ENCODE measurements at places on chromosomes 16 and 17.
A peak's percentile ranks its signal among the peaks of the same experiment; 100 is the strongest.

- DNase-seq: no peak
Measured at GRCh38 chr16:57658878-57659674, 9.0 kb upstream of the ADGRG3 start.

DNA sequence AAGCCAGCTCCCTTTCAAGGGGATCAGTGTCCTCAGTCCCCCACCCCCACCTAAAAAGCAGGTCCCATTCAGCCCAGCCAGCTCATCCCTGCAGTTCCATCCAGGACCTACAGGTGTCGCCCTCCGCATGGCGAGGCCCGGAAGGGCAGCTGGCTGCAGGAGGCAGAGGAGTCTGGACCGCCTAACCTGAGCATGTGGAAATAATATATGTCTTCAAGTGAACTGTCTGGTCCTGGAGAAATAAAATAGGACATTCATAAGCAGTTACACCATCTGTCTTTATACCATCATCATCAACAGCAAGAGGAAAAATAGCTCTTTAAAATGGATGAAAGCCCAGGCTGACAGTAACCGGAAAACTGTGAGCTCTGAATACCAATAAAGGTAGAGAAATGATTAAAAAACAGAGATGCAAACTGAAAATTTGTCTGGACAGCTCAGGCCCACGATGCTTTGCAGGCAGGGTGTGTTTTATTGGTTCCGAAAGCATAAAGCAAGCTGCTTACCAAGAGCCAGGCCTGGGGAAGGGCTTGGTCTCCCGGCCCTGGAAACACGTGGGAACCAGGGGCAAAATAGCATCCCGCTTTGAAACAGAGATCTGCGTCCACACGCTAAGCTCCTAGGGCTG lies 215.2 kb downstream of the ZFHX3 start:
- DNase-seq: peak; percentile 46

GRCh38 chr17:74493331-74493833 lies 26.9 kb downstream of the CD300A start:
- DNase-seq: peak; percentile 58

- DNase-seq: no peak
Measured at GRCh38 chr17:7043497-7044198, at the start of gene SLC16A11. Gene SLC16A11 (minus strand): TSS chr17:7044092. CDS start chr17:7043513, 579 bp downstream.

GRCh38 chr16:23333831-23334456 lies 31.8 kb downstream of the SCNN1B start:
- DNase-seq: no peak

- DNase-seq: no peak
Measured at GRCh38 chr17:16407911-16408588, 7.3 kb upstream of the TRPV2 start.

DNA sequence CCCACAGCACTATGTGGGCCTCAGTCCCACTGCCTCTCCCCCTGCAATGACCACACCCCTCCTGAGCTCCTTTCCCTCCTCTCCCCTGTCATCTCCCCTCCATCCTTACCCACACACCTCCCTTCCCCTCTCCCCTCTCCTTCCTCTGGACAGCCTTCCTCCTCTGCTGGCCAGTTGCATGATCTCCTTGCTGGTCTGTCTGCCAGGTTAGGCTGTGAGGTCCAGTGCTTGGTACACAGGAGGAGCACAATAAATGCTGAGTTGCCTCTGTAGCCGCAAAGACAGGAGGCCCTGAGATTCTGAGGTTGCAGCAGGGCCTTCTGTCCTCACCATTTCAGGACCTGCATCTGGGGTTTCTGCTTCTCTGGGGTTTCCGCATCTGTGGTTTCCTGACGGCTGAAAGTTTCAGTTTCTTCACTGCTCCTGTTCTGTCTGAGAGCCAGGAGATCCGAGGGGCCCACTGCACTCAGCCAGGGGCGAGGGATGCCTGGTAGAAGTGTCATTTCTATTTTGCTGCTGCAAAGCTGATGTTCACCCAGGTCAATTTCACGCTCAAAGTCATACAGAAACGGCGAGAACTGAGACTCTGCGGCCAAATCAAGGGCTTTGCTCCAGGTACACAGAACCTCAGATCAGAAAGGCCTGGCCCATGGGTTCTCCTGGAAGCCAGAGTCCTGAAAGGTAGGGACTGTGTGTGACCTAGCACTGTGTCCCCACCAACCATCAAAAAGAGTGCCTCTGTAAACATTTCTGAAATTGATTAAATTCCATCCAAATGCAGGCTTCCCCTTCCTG lies 4.6 kb upstream of the SLC12A3 start:
- DNase-seq: no peak

DNA sequence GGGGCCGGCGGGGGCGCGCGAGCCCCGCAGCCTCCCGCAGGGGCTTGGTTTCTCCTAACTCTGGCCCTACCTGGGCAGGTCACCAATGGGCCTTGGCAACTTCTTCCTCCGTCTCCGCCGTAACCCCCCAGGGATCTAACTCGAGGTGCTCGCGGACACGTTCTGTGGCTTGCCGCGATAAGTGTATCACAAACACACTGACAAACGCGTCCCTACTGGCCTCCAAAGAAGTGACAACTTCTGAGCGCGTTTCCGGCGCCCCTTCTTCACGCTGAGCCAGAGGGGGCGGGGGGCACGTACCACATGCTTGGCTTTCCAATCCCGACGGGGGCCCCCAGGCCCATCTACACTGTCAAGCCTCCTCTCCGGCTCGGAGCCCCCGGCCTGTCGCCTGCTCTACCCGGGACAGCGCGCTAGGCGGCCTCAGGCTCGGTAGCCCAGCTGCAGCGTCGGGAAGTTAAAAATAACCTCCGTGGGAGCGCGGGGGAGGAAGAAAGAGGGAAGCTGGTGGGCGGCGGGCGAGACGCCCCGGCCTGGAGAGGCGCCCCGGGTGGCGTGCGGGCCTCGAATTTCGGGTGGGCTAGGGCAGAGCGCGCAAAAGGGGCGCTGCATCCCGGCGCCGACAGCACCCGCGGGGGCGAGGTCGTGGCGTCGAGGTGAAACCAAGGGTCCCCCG lies 725 bp upstream of the SPHK1 start:
- peak; percentile 20 for DNase-seq

DNA sequence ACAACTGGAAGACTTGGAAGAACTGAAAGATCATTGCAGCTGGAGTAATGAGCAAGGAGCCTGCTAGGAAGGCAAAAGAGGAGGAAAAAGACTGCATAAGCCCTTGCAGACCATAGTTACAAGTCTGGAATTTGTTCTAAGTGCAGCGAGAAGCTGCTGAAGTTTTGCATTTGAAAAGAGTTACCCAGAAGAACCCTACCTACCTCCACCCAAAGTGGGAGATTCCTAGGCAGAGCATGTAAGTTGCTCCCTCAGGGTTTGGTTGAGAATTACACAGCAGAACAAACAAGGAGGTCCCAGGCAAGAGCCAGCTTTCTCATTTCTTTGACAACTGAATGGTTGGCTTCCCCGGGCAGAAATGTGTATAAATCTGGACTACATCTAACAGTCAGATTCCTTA lies 118.7 kb upstream of the NUDT7 start:
- no peak for DNase-seq

DNA sequence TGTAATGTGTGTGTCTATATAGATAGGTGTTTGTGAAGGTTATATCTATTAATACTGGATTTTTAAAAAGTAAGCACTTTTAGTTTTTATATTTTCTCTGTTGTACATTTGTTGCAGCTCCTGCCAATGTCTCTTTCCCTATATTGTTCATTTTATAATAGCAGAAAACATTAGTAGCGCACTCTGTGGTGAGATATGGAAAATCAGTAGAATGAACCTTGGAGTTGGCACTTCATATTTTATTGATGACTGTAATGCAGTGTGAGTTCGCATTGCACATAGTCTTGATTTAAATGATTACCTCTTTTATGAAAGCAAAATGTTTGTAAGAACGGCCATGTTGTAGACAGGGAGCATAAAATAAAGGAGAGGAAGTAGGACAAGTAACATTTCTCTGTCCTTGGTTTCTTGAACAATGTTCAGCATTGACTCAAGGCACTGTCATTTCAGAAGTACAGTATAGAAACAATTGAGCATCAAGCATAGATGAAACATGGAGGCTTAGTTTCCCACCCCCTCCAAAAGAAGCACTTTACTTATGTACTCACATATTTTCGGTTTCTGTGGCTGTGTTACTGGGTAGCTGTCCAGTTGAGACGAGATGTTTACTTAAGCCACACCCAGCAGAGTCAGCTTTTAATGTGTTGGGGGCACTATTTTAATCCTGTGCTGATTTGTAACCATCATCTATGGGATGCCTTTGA lies 74.0 kb downstream of the TANC2 start:
- DNase-seq: no peak

DNA sequence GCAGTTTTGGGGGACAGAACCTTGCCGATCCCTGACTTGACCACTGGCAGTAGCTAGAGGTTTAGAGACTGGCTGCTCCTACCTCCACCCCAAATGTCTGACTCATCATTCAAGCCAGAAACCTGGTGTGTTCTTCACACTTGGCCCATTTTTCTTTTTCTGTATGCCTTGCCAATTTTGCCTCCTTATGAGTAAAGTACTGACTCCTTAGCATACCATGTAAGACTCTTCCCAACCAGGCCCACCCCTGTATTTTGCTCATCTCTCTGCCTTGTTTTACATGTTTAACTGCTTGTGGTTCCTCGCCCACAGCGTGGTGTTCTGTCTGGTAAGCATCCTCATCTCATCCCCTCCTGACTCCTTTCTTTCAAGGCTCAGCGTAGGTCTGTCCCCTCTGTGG lies 37.9 kb downstream of the NUP88 start:
- no peak for DNase-seq

DNA sequence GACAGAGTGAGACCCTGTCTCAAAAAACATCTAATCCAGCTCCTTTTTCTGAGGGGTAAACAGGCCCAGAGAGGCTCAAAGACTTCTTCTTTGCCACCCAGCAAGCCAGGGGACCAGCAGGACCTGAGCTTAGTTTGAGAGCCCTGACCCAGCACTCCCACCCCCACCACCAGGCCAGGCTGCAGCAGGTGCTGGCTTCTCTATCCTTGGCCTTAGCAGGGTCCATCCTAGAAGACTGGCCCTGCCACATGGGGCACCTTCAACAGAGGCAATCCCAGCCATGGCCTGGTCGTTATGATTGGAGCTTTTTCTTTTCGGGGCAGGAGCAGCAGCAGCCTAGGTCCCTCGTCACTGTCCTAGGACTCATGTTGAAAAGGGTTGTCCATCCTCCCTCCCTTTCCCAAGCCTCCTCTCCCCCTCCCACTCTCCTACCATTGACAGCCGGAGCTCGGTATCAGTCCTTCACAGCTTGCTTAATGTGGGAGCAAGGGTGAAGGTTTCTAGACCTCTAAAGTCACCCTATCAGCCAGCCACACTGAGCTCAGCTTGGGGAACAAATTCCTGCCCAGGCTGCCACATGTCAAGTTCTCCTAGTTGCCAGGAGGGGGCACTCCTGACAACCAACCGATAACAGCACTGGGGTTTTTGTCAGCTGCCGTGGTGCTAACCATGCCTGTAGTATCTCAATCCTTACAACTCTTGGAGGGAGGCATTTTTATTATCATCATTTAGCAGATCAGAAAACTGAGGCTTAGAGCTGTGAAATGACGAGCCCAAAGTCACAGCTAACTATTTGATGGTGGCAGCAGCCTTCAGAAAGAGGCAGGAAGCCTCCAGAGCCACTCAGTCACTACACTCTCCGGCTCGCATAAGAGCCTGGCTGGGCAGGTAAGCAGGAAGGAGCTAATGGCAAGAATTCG lies 11.2 kb downstream of the MRPL27 start:
- DNase-seq: peak; percentile 41

DNA sequence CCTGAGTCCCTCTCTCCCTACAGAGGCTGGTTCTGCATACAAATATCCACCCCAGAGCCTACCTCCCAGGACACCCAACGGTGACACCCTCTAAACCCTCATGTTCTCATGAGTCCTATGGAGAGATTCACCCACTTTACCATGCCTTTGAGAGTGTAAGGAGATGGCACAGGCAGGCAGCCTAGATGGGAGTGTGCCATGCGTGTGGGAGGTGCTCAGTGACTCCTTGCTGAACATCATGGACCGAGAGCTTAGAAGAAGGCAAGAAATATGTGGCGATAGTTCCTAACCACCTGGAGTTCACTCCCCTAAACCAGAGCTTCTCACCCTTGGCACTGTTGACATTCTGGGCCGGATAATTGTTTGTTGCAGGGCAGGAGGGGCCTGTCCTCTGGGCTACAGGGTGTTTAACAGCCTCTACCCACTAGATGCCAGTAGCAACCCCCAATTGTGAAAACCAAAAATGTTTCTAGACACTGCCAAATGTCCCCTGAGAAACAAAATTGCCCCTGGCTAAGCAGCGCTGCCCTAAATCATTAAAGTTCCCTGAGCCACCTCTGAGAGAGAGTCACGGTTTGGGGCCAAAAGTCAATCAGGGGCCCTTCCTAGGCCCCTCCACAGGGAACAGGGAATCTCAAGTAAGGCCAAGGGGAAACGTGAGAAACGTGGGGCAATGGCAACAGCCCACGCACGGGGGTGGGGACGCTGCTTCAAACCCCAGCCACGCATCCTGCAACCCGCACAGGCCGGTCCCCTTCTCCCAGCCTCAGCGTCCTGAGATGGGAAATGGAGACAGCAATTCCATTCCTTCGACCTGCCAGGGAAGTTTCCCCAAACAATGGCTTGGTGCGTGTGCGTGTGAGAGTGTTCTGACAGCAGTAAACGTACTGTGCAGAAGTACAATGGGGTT lies 66.8 kb downstream of the C16orf78 start:
- no peak for DNase-seq

- no peak for DNase-seq
Measured at GRCh38 chr16:7083096-7083495, 249.5 kb upstream of the RBFOX1 start.

- DNase-seq: no peak
Measured at GRCh38 chr17:15092261-15092660, 172.9 kb downstream of the PMP22 start.

DNA sequence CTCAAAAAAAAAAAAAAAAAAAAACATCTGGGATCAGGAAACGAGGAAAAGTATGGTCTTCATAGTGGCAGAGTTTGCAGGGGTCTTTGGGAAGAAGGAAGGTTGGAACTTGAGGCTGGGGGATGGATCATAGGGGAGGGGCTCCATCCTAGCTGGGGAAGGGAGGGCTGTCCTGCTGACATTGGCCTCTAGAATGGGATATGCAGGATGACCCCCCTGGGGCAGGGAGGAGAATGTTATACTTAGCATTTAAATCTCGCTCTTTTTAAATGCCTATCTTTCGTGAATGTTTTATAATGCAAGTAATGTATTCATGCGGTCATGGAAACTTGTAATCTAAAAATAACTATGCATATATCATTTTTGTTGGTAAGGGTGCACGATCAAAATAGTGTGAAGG lies 33.2 kb downstream of the TMEM235 start:
- DNase-seq: no peak

GRCh38 chr16:74268372-74268782 lies 28.2 kb upstream of the PSMD7 start:
- no peak for DNase-seq

- no peak for DNase-seq
Measured at GRCh38 chr17:63116967-63117830, 151.2 kb downstream of the TANC2 start.

- no peak for DNase-seq
Measured at GRCh38 chr17:42290577-42290976, 2.3 kb downstream of the STAT5A start.

GRCh38 chr17:78002166-78002565 lies 43.7 kb downstream of the TNRC6C start:
- no peak for DNase-seq

- DNase-seq: peak; percentile 8
Measured at GRCh38 chr17:55735731-55736405, 13.2 kb upstream of the TMEM100 start.

Data from stimulated activated CD8-positive, alpha-beta memory T cell treated with anti-CD3 and anti-CD28 coated beads, Interleukin-12 subunit alpha, Interleukin-12 subunit beta, amount 100 ng/mL, for 1 hour (primary cell).